AG20443 (cell line): ENCODE measurements at places on chromosomes 12 and 14.
A peak's percentile ranks its signal among the peaks of the same experiment; 100 is the strongest.

GRCh38 chr14:96817750-96818666 lies 20.8 kb downstream of the VRK1 start:
- no peak for DNase-seq

DNA sequence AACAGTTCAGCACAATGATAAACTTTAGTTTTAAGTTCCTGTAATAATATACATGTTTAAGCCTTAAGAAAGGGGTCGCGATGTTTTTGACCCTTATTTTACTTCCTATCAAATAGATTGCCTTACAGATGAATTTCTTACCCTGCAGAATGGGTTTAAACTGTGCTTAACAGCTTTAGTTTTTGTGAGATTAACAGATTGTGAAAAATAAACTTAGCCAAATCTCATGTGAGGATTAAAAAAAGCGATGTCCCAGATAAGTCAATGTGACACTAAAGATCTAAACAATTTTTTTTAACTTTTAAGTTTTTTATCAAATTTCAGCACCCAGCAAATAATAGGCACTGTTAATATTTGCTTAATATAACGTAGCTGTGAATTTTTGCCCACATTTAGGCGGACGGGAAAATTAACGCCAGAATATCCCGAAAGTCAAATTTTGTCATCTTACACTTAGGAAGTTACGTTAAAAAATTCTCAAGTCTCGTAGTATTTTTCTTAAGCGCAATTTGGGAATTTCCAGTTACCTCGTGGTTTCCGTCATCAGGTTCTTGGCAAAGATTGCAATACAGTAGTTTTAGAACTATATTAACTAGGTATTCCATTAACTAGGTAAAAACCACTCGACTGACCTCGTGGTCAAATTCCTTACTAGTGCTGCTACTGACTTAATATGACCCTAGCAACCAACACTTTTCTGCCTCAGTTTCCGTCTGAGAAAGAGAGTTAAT lies 1.2 kb downstream of the HNRNPC start:
- no peak for DNase-seq

- DNase-seq: no peak
Measured at GRCh38 chr12:30016540-30017055, 232.9 kb upstream of the TMTC1 start.

- DNase-seq: no peak
Measured at GRCh38 chr12:12491606-12492005, 71.1 kb downstream of the DUSP16 start.

GRCh38 chr12:108633534-108634248 lies at the start of gene SELPLG:
SELPLG (minus strand) TSS chr12:108633894; CDS start chr12:108624307, 9,587 bp downstream.
- DNase-seq: no peak

GRCh38 chr12:63042646-63043045 lies 107.7 kb upstream of the PPM1H start:
- no peak for DNase-seq

GRCh38 chr12:21677204-21677603 lies 19.6 kb upstream of the LDHB start:
- no peak for DNase-seq

- DNase-seq: no peak
Measured at GRCh38 chr12:83769151-83769550, 1082.4 kb downstream of the TMTC2 start.

GRCh38 chr14:36129181-36129580 lies 47.3 kb downstream of the PTCSC3 start:
- DNase-seq: no peak

GRCh38 chr12:128474916-128475315 lies 207.9 kb downstream of the TMEM132C start:
- no peak for DNase-seq

DNA sequence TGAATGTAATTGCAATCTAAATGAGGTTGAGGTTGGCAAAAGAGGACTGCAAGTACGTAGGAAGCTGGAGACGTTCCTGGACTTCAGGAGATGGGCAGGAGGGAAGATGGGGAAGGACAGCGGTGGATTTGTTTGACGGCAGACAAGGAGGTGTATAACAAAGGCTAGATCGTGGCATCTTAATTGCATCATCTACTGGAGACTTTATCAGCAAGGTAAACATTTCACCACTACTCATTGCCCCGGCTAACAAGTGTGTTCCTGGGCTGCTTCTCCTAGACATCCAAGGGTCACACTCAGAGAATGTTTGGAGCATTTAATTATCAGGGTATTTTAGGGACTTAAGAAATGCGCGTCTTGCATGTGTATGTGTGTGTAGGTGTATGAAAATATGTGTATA lies 128.5 kb downstream of the KCNK10 start:
- DNase-seq: no peak

- DNase-seq: no peak
Measured at GRCh38 chr12:76568888-76569551, 9.4 kb upstream of the OSBPL8 start.

- peak; percentile 22 for DNase-seq
Measured at GRCh38 chr12:67433385-67434175, 164.4 kb downstream of the CAND1 start.

- no peak for DNase-seq
Measured at GRCh38 chr14:77241955-77242354, 29.1 kb downstream of the NGB start.

DNA sequence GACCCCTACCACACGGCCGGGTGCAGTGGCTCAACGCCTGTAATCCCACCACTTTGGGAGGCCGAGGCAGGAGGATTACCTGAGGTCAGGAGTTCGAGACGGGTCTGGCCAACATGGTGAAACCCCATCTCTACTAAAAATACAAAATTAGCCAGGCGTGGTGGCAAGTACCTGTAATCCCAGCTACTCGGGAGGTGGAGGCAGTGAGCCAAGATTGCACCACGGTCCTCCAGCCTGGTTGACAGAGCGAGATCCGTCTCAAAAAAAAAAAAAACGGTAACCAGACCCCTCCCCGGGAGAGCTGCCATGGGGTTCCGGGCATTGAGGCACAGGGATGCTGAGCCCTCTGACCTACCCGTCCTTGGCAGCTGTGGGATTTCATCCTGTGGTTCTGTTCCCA lies 21.8 kb downstream of the BCL7A start:
- DNase-seq: no peak

DNA sequence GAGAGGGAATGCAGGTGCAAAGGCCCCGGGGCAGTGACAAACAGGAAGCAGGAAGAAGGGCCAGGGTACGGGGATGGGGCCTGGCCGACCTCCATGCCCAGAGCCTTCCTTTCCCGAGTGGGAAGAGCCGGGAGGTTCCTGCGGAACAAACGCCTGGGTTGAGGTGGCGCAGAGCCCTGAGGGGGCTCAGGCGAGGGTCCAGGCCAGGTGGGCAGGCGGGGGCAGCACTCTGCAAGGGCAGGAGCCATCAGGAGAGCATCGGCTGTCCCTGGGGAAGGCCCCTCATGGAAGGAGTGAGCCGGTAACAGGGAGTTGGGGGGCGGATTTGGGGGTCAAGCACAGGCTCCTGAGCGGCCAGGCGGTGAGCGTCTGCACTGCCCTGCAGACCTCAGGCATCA lies 18.1 kb upstream of the FBRSL1 start:
- DNase-seq: no peak

DNA sequence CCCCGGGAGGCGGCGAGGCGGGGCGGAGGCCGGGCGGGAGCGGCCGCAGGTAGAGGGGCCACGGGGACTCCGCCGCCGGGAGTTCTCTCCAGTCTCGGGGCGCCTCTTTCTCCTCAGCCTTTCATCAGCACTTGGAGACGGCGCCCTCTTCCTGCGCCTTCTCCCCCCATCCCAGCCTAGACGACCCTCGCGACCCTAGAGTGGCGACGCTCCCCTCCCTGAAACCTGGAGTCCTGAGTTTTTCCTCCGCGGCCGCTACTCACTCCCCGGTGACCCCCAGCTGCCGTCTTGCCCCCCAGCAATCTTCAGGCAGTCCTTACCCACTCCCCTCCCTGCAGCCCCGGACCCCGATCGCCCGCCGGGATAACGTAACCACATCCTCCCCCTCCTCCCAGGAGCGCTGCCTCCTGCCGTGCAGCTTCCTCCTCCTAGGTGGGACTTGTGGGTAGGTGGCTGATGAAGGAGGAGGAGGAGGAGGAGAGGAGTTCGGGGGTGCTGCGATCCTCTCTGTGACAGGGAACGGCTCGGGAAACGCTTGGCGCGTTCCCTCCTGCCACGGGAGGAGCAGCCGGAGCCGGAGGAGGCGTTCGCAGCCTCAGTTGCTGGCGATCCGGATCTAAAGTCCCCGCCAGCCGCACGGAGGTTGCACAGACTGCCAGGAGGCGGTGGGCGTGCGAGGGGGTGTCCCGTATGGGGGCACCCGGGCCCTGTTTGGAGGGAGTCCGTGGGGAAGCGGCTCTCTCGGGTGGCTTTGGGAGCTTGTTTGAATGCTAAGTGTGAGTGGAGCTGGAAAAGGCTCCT lies 891 bp downstream of the PLEKHA5 start:
- DNase-seq: peak; percentile 58

- DNase-seq: no peak
Measured at GRCh38 chr14:23481979-23482822, 12.7 kb downstream of the NGDN start.

GRCh38 chr12:81450920-81451739 lies 308.0 kb downstream of the PPFIA2 start:
- DNase-seq: peak; percentile 62

DNA sequence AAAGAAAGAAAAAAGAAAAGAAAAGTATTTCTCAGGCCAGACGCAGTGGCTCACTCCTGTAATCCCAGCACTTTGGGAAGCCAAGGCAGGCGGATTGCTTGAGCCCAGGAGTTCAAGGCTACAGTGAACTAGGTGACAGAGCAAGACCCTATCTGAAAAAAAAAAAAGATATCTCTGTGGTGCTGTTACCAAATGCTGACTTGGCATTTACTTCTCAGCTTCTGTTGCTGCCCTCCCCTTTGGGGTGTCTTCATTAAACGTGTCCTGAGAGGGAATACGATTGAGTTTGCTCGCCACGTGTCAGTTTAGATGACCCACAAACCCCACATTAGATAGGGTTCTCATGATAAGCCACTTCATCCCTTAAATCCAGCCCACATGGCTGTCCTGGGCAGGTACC lies 4.4 kb upstream of the POLR3B start:
- no peak for DNase-seq
